ENCODE measurements at places on chromosomes 13 and 19.
A peak's percentile ranks its signal among the peaks of the same experiment; 100 is the strongest.

GRCh38 chr19:10468133-10468532, 35.0 kb downstream of the KEAP1 start:
- no peak for DNase-seq

- DNase-seq: no peak
These were observed 199.6 kb downstream of the OXGR1 start for GRCh38 chr13:96794669-96795068.

GRCh38 chr19:45355910-45356309, 14.5 kb downstream of the ERCC2 start:
- DNase-seq: no peak

GRCh38 chr13:59364641-59365085, 799.1 kb downstream of the DIAPH3 start:
- no peak for DNase-seq

- DNase-seq: no peak
These were observed 47.1 kb upstream of the ZNF30 start for GRCh38 chr19:34879563-34879962.

- no peak for DNase-seq
These were observed 261.3 kb downstream of the FOXO1 start for GRCh38 chr13:40404967-40405716.

- DNase-seq: no peak
These were observed 41.2 kb downstream of the PCCA start for GRCh38 chr13:100130092-100130491.

- DNase-seq: no peak
These were observed 10.5 kb upstream of the NBEA start for GRCh38 chr13:34931572-34931971.

DNA sequence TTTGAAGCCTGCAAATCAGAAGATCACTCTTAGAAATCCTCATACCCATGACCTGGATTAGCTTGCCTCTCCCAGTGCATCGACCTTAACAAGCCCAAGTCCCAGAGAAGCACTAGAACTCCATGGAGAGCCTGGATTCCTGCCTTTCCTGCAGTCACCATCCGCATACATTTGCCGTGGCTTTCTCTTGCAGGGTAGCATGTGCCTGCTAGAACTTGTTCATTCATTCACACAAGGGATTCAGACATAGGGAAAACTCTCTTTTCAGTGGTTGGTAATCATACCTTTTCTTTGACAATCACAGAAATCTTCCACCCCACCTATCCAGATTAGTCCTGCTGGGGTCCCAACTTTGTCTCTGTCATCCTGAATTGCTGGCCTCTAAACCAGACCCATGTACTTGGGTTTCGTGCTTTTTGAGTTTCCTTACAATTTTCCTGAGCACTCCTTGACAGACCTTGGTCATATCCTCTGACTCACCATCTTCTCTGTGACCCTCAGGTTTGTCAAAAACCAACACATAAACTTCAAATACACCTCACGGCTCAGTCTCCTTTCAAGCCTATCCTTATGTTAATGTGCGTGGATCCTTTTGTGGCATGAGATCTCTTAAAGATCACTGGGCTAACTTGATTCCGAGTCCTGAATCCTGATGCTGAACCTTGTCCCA, 355.0 kb downstream of the MYO16 start:
- no peak for DNase-seq

DNA sequence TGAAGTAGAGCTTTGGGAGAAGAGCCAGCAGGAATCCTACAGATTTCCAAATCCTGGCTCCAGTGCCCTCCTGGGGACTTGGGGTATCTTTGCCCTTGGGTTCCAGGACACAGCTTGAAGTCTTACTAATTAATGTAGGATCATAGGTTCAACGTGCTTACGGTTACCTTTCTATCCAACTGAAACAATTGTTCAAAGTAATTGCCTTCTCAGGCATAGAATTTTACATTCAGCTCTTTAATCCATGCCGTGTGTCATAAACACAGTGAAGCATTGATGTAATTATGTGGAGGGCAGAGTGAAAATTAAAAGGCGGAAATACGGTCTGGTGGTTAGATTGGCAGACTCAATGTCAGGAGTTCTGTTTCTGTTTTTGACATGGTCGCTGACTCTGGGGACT, 170.4 kb downstream of the COG6 start:
- DNase-seq: no peak

DNA sequence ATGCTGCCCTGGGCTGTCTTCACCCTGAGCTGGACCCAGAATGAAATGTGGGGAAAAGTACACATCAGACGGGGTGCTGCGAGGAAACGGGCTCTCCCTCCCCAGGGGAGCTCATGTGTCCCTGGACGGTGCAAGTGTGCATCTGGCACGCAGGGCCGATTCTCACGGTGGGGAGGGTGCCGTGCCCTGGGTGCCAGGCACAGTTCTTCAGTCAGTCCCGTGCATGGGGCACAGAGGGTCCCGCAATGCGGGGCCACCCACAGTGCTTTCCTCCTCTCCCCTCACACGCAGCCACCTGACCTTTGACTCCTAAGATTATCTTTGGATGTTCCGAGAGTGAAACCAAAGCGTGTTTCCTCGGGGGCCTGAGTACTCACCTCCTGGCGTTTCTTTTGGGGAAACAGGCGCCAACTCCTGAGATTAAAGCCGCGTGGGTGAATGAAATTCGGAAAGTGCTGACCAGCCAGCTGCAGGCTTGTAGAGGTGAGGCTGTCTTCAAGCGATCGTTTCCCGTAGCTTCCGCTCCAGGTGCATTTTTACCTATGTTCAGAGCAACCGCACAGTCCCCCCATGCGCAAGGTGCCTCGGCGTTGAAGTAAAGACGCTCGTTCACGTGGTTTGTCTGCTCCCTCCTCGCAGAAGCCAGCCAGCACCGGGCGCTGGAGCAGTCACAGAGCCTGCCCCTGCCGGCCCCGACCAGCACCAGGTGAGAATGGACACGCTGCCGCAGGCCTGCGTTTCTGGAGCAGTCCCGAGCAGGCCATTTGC, 17.5 kb upstream of the F7 start:
- DNase-seq: no peak

- DNase-seq: no peak
These were observed 200.2 kb downstream of the DCLK1 start for GRCh38 chr13:35930665-35931631.

- no peak for DNase-seq
These were observed 1156.7 kb upstream of the PCDH9 start for GRCh38 chr13:68386808-68387207.

- no peak for DNase-seq
These were observed 235.9 kb downstream of the TSHZ3 start for GRCh38 chr19:31113293-31113692.

DNA sequence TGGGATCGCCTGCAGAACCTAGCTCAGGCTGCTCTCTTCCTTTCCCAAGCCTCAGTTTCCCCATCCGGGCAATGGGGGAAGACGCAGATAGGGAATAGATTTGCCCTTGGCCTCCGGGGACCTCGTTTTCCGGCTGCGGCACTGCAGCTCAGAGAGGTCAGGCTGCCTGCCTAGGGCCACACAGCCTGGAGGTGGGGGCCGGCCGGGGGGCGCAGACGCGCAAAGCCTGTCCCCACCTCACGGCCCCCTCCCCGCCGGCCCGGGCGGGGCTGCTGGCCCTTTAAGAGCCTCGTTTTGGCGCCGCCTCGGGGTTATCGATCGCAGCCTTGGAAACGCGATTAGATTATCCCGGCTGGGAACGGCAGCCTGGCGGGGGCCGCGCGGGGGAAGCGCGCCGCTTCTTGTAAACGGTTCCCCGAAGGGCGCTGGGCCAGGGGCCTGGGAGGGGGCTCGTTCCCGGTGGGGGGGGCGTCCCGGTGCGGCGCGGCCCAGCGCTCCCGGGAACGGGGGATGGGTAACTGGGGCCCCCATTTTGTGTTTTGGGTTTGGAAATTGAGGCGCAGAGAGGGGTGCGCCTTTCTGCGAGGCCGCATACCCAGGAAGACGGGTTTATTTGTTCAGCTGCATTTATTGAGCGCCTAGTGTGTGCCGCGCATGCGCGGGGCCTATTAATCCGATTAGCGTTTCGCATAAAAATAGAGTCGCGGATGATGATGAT, 23.4 kb upstream of the TCF3 start:
- DNase-seq: no peak

DNA sequence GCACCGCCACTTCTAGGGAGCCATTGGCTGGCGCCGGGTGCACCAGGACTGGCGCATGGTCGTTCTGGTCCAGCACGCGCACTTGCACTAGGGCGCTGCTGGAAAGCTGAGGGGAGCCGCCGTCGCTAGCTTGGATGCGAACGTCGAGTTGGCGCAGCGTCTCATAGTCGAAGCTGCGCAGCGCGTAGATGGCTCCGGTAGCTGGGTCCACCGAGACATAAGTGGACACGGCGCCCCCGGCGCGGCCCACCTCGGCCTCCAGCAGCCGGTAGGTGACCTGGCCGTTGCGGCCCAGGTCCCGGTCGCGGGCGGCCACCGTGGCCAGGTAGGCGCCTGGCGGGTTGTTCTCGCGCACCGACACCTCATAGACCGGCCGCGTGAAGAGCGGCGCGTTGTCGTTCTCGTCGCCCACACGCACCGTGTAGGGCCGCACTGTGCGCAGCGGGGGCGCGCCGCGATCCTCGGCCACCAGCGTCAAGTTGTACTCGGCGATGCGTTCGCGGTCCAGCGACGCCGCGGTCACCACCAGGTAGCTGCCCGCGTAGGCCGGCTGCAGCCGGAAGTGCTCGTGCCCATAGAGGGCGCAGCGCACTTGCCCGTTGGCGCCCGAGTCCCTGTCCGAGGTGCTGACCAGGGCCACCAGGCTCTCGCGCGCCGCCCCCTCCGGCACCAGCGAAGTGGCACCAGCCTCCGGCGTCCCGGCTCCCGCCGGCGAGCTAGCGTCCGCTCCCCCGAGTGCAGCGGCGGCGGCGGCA, 1.7 kb downstream of the PCDH8 start:
- DNase-seq: no peak

DNA sequence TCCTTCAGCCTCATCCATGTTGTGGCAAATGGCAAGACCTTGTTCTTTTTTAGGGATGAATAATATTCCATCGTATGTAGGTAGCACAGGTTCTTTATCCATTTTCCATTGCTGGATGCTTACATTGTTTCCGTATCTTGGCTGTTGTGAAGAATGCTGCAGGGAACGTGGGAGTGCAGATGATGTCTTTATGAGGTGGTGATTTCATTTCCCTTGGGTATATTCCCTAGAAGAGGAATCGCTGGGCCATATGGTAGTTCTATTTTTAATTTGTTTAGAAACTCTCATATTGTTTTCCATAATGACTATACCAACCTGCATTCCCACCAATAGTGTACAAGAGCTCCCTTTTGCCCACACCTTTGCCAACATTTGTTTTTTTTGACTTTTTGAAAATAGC, 186.3 kb upstream of the TMTC4 start:
- DNase-seq: no peak

GRCh38 chr19:30830875-30831274, 458.7 kb downstream of the ZNF536 start:
- no peak for DNase-seq

DNA sequence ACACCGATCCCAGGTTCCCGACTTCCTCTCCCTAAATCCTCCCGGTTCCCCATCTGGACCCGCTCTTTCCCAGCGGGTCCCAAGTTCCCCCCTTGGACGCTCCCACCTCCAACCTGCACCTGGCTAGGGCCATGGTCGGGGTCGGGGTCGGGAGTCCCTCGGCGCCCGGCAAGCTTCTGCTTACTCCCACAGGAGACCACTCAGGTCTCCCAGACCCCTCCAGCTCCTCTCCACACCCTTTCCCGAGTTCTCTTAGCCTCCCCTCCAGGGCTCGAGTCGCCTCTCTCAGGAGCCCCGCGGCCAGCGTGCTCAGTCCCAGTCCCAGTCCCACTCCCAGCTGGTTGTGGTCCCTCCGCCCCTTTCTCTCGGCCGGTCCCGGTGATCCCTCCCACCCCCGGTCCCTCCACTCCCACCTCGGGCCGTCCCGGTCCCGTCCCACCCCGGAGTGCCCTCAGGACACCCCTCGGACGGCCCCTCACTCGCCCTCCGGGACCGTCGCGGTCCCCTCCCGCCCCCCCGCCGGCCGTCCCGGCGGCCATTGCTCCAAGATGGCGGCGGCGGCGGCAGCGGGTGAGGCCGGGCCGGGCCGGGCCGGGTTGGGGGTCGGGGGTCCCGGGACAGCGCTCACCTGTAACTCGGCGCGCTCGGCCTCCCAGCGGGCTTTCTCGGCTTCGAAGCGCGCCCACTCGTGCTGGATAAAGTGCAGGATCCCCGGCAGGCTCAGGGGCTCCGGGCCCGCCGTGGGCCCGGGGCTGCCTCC, at the start of gene FKRP:
FKRP (plus strand) TSS at position 537 of the 760 bp plus-strand sequence. CDS start 9,394 bp downstream, outside the sequence.
- peak; percentile 6 for DNase-seq

GRCh38 chr13:96551546-96551945, 442.7 kb downstream of the OXGR1 start:
- DNase-seq: peak; percentile 80

DNA sequence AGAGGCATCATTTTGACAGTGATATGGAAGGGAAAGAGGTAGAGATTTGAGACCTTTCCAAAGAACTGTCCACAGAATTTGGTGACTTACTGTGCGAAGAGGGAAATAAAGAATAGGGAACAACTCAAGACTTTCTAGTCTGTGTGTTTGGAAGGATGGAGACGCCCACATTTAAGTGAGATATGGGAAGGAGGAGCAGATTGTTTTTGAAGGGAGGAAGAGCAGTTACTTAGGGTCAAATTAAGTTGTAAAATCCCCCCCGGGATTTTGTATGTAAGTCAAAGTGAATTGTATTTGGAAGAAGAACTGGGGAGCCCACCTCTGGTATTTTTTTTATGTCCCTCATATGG, 1.2 kb downstream of the USPL1 start:
- no peak for DNase-seq

GRCh38 chr13:25429466-25429865, 57.7 kb downstream of the ATP8A2 start:
- no peak for DNase-seq

DNA sequence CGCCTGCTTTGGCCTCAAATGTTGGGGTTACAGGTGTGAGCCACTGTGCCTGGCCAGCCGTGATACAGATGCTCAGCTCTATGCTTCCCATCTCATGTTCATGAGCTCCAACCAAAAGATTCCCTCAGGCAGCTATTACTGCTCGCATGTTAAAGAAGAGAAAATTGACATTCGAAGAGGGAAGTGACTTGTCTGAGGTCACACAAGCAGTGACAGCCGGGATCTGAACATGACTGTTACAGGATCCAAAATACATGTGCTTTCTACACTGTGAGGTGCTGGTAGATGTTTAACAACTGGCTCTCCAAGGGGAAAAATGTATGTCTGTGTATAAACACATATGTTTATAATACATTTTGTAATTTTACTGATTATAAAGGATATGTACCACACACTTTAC, 11.3 kb downstream of the FPR1 start:
- DNase-seq: no peak

GRCh38 chr13:54614726-54615125, 1586.1 kb downstream of the OLFM4 start:
- peak; percentile 50 for DNase-seq

GRCh38 chr19:37346091-37346490, 24.8 kb upstream of the ZNF527 start:
- DNase-seq: no peak

GRCh38 chr19:42325896-42326771, 699 bp downstream of the MEGF8 start:
- no peak for DNase-seq

Measured in NCI-H345 (cell line).